ENCODE measurements at places on chromosomes 4 and X.

DNA sequence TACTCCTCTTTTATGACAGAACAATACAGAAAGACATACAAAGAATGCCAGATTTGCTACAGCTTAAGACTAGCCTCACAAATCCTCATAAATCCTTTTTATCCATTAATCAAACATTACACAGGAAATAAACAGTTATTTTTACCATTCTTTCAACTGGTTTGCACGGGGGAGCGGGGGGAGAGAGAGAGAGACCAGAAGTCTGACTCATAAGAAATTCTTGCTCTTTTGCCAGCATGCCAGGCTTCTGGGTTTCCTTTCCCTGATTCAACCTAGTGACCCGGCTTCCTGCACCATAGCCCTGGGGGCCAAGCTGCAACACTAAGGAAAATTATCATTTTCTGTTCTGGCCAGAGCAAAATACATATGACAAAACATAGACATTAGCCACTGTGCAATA is 6.8 kb upstream of the RRAGB start:
- no peak for DNase-seq

DNA sequence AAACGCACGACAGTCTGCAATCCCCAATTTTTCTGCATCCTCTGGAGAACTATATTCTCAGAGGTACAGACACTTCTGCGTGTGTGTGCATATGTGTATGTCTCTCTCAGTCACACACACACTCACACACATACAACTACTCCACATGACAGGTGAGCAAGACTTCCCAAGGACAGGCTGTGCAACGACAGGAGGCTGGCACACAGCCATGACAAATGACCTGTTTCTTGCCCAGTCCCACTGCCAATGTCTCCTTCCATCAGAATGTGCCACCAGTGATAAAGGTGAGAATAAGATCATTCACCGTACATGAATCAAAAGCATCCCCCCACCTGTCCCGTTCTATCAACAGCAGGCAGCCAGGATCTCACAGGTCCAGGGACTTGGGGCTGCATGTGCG is 52.4 kb downstream of the PPP2R2C start:
- no peak for DNase-seq

DNA sequence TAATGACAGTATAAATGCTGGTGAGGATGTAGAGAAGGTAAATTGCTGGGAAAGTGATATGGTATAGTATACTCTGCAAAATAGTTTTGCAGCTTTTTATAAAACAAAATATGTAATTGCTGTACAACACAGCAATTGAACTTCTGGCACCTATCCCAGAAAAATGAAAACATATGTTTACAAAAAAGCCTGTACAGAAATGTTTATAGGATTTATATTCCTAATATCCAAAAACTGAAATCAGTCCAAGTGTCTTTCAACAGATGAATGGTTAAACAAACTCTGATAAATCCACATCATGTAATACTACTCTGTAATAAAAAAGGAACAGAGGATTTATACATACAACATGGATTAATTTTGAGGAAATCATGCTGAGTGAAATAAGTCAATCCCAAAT is 198.4 kb upstream of the ACTRT1 start:
- DNase-seq: no peak

DNA sequence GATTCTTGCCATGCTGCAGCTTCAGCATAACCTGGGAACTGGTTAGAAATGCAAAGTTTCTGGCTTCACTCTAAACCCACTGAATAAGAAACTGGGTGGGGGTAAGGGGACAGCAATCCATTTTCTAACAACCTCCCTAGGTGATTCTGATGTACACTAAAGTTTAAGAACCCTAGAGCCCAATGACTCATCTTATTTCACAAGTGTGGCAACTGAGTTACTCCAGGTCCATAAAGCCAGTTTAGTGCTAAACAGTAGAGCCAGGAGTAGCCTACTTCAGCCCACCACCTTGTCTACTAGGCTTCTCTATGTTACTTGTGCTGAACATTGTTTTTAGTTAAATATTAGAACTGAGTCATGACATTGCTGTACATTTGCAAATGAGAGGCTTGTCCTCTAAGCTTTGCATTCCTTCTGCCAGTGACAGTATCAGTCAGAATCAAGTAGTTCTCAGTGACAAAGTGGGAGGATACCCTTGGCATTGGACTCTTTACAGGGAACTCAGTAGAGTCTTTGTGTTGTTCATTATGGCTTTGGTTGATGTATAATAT is 518.0 kb downstream of the RPA4 start:
- no peak for DNase-seq

DNA sequence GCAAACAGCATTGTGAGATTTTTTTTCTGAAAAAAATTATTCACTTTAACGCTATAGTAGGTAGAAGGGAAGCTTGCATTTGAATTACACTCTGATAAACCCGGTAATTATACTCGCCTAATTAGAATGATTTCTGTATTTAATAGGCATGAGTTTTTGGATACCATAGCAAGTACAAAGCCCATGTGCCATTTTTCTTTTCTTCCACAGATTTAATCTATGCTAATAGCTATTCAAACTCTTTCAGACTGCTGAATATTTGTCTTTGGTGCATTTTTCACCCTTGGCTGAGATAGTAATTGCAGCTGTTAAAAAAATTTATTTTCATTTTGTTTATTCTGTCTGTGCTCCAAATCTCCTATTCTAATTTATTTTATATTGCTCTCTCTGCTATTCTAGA is 113.0 kb downstream of the EGF start:
- no peak for DNase-seq

DNA sequence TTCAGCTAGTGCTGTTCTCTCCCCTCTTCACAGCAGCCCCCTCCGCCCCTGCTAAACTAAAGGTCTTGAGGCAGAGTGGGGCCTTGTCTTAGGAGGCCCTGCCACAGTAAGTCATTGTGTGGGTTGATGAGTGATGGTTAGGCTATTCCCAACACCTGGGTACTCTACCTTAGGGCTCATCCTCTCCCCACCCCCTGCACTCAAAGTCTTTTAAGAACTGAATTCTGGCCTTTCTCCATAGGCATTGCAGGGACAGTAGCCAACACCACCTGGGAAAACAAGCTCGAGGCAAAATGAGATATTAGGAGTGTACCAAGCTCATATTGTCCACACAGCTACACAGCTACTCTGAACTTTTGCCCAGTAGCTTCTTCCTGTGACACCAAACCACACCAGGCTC is 42.5 kb downstream of the RAB40AL start:
- no peak for DNase-seq

- DNase-seq: no peak
Measured at GRCh38 chr4:6722891-6723290, 6.9 kb downstream of the BLOC1S4 start.

DNA sequence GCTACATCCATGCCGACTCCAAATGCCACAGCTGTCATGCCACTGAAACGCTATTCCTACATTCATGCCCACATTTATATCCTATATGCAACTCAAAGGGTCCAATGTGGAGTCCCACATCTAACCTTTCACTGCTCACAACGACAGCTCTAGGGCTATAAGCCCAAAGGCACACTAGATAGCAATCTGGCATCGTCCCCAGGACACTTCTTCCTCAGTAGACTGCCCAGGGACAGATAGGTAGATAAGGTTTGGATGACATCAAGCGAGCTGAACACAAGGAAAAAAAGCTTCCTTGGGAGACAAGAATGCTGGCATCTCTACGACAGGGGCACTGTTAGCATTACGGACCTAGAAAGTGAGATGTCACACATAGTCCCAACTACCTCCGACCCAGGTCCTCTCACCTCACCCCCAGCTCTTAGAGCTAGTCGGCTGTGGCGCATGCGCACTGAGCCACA is 685 bp downstream of the RAB9B start:
- no peak for DNase-seq

- no peak for DNase-seq
Measured at GRCh38 chr4:88957570-88957969, 99.4 kb downstream of the FAM13A start.

DNA sequence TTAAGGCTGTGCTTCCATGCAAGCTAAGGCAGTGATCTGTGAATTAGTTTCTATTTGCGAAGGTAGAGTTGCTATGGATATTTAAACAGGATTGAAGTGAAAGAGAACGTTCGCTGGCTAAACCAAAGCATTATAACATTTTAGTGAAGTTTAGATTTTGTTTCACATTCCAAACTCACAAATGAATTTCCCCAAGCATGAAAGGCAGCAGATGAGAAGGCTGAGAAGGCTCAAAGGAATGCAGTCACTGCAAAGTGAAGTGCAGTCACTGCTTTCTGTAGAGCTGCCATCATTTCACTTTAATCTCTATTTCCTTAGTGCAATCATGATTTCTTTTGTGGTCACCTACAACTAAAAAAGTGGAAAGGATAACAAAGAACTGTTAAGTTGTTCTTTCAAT is 334.7 kb upstream of the NR3C2 start:
- DNase-seq: no peak

GRCh38 chr4:9964879-9965278 is 56.4 kb downstream of the SLC2A9 start:
- DNase-seq: no peak

- DNase-seq: no peak
Measured at GRCh38 chr4:8821151-8821950, 50.3 kb downstream of the HMX1 start.

DNA sequence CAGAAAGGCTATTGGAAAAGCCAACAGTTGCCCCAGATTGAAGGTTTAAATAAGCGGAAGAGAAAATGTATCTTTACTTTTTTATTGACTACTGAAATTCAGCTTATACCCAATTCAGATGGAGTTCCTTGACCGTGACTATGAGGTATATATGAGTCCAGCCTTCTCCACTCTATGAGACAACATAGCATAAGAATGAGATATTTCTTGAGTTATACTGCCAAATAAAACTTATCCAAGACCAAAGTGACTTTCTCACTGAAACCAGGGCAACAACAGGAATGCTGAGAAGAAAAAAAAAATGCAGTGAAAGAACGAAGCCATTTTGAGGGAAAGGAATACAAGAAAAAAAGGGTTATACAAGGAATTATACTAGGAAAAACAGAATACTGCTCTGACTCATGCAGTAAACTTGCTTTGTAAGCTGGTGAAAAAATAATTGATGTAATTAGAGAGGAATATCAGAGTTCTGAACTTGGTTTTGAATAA is 16.3 kb upstream of the PDK3 start:
- DNase-seq: no peak

- no peak for DNase-seq
Measured at GRCh38 chrX:21905953-21906352, 34.6 kb upstream of the SMS start.

DNA sequence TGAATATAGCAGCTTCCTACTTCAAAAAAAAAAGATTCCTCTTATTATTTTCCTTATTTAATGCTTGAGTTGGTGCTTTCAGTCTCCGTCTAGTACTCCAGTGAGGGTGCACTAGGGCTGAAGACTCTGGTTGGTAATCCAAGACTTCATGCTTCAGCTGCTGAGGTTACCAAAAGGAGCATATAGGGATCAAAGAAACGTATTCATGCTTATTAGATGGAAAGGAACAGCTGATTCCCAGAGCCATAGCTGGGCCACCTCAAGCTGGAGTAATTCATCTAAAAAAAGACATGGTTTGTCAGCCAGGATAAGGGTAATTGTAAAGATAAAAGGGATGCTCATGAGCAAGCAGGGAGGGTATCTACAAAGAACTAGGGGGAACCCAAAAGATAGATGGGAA is 131.7 kb upstream of the FAM47B start:
- DNase-seq: no peak

DNA sequence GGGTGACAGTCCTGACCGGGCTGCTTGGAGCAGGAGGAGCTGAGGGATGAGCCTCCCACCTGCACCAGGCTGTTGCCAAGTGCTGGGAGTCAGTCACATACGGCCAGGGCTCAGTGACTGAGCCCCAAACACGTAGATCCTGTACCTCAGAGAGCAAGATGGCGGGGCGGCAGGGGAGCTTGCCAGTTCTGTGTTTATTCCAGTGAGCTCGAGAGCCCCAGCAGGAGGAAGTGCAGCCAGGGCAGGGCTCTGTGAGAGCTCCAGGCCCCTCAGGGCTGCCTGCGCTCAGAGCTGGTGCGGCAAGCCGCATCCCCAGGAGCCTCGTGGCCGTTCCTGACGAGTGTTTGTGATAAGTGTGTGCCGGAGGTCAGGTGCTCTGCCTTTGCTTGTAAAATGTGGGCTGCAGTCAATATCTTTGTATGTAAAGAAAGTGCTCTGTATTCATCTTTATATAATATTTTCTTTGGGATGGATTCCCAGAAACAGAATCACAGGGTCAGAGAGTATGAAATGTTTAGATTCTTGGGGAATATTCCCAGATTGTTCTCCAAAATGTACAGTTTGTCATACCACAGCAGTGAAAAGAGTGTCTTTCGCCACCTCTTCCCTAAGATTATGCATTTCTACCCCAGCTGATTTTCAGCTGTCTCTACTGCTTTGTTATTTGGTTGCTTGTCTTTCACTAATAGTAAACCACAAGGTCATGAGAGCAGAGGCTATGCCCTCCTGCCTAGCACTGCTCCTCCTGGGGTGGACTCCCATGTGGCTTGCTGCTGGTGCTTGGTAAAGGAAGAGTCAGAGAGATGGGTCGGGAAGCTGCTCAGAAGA is 50.3 kb downstream of the NELFA start:
- no peak for DNase-seq

DNA sequence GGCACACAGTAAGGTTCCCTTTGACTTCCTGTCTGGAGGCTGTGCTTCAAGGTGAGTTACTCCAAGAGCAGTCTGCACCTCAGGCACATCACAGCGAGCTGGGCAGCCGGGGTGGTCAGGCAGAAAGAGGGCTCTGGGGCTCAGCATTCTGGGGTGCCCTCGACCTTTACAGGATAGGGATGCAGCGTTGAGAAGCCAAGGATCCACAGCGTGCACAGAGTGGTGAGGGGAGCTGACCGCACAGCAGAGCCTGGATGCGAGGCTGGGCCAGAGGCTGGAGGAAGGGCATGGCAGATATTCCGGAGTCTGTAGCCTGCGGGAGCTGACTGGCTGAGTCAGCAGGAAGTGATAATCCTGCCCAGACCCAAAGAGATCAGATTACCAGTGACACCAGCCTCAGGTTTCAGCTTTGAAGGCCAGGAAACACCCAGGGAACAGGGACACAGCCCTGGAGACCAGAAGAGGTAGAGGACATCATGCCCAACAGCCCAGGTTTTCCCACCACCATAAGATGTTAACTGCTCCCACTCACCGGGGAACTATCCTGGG is 38.4 kb upstream of the PDLIM3 start:
- DNase-seq: no peak

- DNase-seq: no peak
Measured at GRCh38 chr4:89704651-89705395, 132.1 kb downstream of the SNCA start.

- no peak for DNase-seq
Measured at GRCh38 chr4:24262616-24263015, 321.7 kb downstream of the DHX15 start.

- DNase-seq: no peak
Measured at GRCh38 chr4:23759066-23759465, 130.8 kb downstream of the PPARGC1A start.

- no peak for DNase-seq
Measured at GRCh38 chr4:63348735-63349673, 1060.2 kb downstream of the TECRL start.

- DNase-seq: no peak
Measured at GRCh38 chr4:1855333-1856070, 454 bp downstream of the LETM1 start.

- DNase-seq: no peak
Measured at GRCh38 chr4:163967263-163967662, 472.8 kb downstream of the TMA16 start.

- DNase-seq: no peak
Measured at GRCh38 chr4:15226203-15226602, 201.6 kb upstream of the C1QTNF7 start.
